ENCODE measurements at places on chromosomes 16 and 17. TPM values are rescaled to one million over a fixed set of nuclear protein-coding genes. Genes with fewer than 3 reads are reported as not detected.

GRCh38 chr16:82735186-82735585, 108.4 kb downstream of the CDH13 start:
- DNase-seq: no peak

NPB gene
- total RNA-seq: 3.9 TPM

DNA sequence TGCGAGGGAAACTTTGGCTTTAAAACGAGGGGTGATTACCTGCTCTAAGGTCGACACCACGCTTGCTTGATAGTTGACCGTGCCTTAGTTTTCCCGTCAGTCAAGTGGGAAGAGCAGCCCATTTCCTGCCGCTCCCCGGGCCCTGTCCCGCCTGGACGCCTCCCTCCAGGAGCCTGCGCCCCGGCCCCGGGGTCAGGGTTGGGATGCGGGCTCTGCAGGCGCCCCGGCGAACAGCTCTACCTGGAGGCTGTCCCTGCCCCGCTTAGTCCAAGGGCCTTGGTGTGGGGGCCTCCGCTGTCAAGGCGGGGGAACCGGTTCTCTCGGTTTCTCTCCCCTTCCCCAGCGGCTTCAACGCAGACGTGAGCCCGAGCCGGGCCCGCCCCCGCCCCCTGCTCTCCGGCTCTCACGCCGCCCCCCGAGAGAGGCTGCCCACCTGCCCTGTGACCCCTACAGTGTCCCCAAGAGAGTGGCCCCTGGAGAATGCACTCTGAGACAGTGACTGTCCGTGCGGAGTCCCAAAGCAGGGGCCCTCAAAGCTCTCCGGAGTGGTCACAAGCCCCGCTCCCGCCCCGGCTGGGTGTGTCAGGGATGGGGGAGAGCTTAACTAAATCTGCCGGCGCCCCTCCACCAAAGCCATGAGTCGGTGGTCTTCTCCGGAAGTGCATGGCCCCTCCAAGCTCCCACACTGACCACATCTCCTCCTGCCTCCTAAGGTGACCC, 117.4 kb upstream of the SMURF2 start:
- DNase-seq: no peak

DNA sequence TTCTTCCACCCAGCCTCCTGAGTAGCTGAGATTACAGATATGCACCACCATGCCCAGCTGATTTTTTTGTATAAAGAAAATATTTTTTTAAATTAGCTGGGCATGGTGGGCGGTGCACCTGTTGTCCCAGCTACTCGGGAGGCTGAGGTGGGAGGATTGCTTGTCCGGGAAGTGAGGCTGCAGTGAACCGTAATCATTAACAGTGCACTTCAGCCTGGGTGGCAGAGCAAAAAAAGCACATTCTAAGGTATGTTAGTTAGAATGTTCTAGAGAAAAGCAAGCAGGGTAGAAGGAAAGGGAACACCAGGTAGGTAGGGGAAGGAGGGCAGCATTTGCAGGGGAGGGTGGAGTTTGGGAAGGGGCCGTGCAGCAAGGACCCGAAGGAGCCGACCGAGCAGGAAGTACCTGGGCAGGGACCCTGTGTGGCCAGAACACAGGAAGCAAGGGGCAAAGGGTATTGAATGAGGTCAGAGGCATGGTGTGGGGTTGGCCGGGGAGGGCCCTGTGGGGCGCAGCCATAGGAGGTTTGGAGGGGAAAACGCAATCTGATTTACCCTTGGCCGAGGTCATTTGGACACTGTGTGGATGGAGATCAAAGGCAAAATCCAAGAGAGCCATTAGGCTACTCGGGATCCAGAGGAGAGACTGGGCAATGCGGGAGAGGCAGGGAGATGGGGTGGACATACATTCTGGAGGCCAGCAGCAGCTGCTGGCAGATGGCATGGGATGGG, 2.3 kb downstream of the C17orf99 start:
- DNase-seq: no peak

DNA sequence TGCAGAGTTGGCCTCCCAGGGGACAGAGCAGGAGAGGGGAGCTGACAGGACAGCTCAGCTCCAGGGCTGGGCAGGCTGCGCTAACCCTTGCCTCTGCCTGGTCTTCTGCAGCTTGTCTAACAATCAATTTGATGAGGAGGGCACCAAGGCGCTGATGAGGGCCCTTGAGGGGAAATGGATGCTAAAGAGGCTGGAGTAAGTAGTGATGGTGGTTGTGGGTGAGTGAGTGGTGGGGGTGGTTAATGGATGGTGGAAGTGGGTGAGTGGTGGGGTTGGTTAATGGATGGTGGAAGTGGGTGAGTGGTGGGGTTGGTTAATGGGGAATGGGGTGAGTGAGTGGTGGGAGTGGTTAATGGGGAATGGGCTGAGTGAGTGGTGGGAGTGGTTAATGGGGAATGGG, 22.0 kb upstream of the CPNE2 start:
- no peak for DNase-seq

CES4A gene
- total RNA-seq: 6.1 TPM

C17orf107 gene
- total RNA-seq: 2.4 TPM

GRCh38 chr17:57305908-57306504, 49.7 kb downstream of the MSI2 start:
- DNase-seq: no peak

TNP2 gene
- not detected for total RNA-seq

GRCh38 chr16:89436366-89436765, 54.0 kb downstream of the ANKRD11 start:
- DNase-seq: no peak

DNA sequence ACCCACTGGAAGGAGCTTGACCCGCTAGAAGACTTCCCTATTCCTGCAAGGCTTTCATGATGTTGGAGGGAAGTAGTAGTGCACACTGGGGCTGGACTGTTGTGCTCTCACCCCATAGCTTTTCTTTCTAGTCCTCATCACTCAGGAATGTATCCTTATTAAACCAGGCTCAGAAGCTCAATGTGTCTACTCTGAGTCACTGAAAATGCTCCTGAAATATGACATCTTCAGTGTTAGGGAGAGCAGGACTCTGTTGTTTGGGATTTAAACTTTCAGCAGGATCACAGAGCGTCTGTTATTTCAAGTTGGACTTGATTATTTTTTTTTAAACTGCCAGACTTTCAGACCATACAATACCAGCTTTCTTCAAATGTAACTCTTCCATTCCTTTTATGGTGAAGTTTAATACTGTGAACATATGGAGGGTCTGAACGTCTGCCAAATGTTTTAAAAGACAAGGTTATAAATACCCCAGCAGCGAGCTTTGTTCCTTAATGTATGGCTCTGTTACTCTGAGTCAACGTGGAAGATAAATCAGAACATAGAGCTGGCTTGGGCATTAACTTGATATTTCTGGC, 257.5 kb downstream of the CDH11 start:
- DNase-seq: peak; percentile 27

GRCh38 chr16:9374061-9374460, 282.6 kb downstream of the HAPSTR1 start:
- DNase-seq: no peak

DNA sequence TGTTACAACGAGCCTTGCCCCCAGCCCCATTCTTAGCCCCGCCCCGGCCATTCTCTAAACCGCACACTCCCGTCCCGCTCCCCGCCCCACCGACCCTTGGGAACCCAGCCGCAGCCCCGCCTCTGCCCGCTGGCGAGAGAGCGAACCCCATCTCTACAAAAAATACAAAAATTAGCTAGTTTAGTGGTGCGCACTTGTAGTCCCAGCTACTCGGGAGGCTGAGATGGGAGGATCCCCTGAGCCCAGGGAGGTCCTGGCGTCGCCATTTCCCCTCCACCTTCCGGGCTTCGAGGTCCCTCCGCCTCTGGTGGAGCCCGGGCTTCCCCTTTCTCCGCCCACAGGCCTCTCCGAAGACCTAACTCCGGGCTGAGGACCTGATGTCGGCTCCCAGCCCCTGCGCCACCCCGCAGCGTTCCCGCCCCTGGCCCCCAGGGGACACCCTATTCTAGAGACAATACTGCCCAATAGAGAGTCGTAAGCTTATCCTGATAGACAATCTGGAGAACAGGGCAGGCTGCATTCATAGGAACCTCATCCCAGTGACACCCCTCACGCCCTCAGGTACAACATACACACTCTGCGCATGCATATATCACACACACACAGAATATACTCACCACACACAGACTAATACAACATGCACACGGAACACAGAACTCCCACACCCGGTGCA, 480 bp upstream of the PROCA1 start:
- DNase-seq: no peak

- no peak for DNase-seq
Observed at GRCh38 chr17:16214190-16215001, 938 bp downstream of the NCOR1 start.

GRCh38 chr17:279331-279730, 73.3 kb downstream of the RPH3AL start:
- DNase-seq: no peak

GRCh38 chr17:57451191-57451590, 194.9 kb downstream of the MSI2 start:
- DNase-seq: no peak

GRCh38 chr17:49932138-49932723, 36.8 kb upstream of the DLX4 start:
- no peak for DNase-seq

DNA sequence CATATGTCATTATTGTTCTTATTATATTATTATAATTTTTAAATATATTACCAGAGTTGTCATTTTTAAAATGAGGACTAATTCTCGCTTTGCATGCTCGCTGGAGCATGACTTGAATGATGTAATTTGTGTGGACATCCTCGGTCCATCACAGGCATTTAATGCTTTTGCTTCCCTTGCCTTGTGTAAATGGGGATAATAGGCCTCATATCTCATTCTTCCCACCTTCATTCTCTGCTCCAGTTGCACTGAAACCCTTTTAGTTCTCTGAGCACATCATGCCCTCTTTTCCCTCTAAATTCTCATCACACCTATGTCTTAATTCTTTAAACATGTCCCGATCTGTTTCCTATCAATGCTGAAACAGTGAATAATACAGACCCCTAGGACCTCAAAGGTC, 285.4 kb downstream of the HS3ST4 start:
- DNase-seq: no peak

GRCh38 chr17:69134112-69134511, 7.6 kb downstream of the ABCA6 start:
- no peak for DNase-seq

DNA sequence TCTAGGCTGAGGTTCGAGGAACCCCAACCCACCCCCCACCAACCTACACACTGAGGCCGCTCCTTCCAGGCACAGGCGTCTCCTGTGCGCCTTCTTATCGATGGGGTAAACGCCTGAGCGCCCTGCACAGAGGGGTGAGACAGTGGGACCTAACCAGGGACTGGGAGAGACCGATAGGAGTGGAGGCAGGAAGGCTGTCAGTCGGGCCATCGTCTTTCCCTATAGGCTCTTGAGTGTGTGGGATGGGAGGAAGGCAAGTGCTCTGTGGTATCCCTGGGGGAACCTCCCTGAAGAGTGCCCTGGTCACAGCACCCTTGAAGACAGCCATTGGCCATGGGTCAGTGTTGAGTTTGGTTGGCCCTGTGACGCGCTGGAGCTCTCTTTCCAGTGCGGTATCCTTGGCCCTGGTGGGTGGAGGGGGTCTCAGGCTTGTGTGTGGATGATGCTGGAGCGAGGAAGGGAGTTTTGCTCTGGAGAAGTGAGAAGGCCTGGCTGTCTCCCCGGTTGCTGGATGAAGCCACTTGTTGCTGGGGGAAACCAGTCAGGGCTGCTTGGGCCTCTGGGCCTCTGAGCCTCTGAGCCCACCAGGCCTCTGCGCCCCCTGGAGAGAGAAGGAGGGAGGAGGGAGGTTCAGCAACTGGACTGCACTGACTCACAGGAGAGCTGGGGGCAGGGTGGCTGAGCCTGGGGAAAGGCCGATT, 1.7 kb downstream of the GPRC5C start:
- DNase-seq: no peak

DNA sequence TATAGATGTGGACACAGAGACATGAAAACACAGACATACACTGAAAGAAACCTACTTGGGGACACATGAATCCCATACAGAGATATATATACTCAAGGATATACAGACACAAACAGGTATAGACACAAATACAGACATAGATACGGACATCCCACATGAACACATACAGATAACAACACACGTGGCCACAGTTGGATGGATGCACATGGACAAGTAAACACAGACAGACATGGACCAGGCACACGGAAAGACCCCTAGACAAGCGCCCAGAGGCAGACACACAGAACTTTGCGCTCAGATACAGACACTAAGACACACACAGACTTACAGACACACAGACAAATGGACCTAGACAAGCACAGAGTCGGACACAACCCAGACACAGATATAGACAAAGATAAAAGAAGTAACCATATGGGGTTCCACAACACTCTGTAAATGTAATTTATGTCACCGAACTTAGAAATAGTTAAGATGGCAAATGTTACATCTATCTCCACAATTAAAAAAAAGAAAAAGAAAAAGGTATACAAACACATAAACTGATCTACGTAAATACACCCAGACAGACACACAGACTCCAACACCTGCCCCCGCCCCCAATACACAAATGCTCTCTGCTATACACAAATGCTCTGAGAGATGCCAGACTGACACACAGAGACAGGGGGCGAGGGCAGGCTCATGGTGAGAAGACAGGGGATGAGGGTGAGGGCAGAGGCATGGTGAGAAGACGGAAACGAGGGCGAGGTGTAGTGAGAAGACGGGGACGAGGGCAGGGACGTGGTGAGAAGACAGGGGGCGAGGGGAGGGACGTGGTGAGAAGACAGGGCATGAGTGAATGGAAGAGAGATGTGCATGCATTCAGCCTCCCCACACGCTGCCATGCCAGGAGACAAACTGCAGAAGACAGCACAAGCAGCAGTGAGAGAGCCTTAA, 118.3 kb downstream of the SMG6 start:
- no peak for DNase-seq

CLEC18A gene
- 0.46 TPM for total RNA-seq

- DNase-seq: no peak
Observed at GRCh38 chr16:27302126-27302525, 11.6 kb upstream of the IL4R start.

DNA sequence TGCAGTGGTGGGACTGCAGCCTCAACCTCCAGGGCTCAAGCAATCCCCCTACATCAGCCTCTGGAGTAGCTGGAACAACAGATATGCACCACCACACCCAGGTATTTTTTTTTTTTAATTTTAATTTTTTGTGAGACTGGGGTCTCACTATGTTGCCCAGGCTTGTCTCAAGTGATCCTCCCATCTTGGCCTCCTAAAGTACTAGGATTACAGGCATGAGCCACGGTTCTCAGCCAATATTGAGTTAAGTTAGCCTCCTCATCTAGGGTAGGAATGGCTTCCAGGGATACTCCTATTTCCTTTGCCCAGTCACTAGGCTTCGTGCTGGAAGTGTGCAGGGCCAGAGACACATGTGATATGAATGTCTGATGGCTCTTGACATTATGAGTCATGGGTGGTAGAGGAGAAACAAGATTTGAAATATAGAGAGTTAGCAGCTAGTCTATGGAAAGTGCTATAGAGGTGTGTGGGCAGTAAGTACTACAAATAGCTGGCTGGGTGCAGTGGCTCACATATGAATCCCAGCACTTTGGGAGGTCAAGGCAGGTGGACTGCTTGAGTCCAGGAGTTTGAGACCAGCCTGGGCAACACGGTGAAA, 8.0 kb upstream of the HES7 start:
- no peak for DNase-seq
